Activated naive CD4-positive, alpha-beta T cell treated with anti-CD3 and anti-CD28 coated beads, Interleukin-2, amount 50 U/mL, for 72 hours (primary cell): ENCODE measurements at places on chromosomes 6 and 20. TPM values are rescaled to one million over a fixed set of nuclear protein-coding genes. Genes with fewer than 3 reads are reported as not detected.

GRCh38 chr6:142845624-142846458, 99.1 kb downstream of the HIVEP2 start:
- DNase-seq = no peak

DNA sequence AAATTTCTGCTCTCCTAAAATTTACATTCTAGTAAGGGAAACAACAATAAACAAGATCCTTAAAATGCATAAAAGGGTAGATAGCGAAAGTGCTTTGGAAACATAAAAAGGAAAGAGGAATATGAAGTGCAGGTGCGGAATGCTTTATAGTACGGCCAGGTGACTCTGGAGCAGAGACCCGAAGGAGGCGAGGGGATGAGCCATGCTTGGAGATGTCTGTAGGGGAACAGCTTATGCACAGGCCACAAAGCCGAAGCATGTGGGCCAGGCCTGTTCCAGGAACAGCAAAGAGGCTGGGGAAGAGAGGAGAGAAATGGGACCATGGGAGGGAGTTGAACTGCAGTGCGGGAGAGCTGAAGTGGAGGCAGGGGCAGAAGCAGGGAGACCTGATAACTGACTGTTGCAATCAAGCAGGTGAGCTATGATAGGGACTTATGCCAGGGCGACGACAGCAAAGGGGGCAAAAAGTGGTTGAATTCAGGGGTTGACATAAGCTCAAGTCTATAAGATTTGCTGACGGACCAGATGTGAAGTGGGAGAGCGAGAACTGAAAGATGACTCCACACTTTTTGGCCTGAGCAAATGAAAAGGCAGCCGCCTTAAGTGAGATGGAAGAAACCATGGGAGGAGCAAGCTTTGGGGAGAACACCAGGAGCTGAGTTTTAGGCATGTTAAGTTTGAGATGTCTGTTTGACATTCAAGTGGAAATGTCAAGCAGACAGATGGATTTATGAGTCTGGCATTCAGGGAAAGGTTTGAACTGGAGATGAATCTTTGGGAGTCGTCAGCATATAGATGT, 83.1 kb downstream of the CNBD2 start:
- no peak for DNase-seq

DNA sequence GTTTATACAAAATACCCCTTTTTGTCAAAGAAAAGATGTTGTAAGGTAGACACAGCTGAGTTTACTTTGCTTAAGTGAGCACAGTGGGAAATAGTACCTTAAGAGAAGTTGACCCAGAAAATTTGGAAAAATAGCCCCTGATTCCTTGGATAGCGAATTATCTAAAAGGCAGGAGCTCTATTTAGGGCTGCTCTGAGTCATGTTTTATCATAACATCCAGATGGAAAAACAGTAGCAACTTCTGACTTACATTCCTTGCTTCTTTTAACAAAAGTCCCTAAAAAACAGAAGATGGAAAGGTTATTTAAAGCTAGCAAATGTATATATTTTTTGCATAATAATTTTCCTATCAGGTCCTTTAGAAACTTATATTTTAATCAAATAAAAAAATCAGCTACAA, 59.0 kb downstream of the THEMIS start:
- DNase-seq = no peak

GRCh38 chr20:362271-363254, 15.7 kb downstream of the NRSN2 start:
- peak; percentile 36 for DNase-seq

GRCh38 chr20:53138454-53139262, 166.5 kb downstream of the TSHZ2 start:
- no peak for DNase-seq

GRCh38 chr20:57683881-57684807, 25.7 kb downstream of the PMEPA1 start:
- DNase-seq = no peak

DNA sequence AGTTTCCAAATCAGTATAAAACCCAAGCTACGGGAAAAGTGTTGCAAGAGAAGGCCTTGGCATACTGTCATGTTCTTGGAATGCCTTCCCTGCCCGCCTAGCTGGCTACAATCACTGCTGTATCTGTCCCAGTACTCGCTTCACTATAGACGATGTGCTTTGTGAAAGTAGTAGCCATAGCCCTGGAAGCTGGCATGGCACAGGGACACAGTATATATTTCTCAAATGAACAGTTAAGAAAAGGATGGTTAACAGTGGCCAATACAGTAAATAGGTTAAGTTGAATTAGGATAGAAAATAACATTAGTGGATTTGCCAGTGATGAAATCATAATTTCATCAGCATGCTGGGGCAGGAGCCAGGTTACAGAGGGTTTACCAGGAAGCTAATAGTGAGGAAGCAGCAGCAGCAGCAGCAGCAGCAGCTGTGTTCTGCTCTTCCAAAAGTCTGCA, 499.3 kb downstream of the CDKAL1 start:
- DNase-seq = no peak

DNA sequence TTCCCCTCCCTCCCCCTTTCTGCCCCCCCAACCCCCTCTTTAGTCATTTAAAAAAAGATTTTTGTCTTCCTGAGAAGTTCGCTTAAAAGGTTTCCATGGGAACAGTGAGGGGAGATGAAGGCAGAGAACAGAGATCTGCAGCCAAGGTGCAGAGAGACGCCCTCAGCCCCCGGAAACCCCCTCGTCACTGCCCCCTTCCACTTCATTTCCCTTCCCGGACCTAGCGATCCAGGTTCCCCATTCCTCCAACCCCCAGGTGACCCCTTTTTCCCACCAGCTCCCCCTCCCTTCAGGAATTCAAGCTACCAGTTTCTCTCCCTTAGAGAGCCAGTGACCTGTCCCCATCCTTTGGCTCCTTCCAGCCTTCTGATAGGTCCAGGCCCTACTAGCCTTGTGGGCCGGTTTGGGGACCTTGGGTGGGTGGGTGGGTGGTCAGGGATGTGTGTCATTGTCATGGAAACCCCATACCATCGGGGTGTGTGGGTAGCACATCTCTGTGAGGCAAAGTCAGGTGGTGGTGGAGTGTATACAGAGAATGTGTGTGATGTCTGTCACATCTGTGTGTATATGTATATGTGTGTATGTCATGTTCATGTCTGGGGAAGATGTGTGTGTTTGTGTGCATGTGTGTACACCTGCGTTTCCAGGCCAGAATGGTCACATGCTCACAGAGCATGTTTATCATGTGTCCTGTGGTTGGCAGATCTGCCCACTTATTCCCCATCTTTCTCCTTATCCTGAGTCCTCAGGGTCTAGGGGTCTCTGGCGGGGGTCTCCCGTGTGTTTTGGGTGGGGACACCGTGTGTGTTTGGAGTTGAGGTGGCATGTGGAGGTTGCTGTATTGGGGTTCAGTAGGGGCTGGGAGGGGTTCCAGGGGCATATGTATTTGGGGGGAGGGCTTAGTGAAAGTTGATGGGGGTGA, 7.0 kb downstream of the SYNGAP1 start:
- no peak for DNase-seq

DNA sequence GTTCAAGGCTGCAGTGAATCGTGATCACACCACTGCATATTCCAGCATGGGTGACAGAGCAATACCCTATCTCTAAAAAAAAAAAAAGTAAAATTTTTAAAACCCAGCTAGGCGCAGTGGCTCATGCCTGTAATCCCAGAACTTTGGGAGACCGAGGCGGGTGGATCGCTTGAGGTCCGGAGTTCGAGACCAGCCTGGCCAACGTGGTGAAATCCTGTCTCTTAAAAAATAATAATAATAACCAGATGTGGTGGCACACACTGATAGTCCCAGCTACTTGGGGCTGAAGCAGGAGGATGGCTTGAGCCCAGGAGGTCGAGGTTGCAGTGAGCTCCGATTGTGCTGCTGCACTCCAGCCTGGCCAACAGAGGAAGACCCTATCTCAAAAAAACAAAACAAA, 13.5 kb downstream of the MTG2 start:
- no peak for DNase-seq

The SOD2 gene
- 182 TPM for total RNA-seq

The CCR6 gene
- total RNA-seq = not detected

The E2F3 gene
- total RNA-seq = 17.3 TPM

The ENPP4 gene
- total RNA-seq = 12.5 TPM
